ENCODE measurements at places on chromosomes 11 and 22.

- DNase-seq: no peak
These were observed 12.7 kb upstream of the IL2RB start for GRCh38 chr22:37162221-37163095.

GRCh38 chr22:41300661-41301060, 664 bp upstream of the ZC3H7B start:
- no peak for DNase-seq

GRCh38 chr11:126419801-126420697, 64.6 kb downstream of the ST3GAL4 start:
- DNase-seq: no peak

- no peak for DNase-seq
These were observed 7.0 kb upstream of the NF2 start for GRCh38 chr22:29596408-29596807.

DNA sequence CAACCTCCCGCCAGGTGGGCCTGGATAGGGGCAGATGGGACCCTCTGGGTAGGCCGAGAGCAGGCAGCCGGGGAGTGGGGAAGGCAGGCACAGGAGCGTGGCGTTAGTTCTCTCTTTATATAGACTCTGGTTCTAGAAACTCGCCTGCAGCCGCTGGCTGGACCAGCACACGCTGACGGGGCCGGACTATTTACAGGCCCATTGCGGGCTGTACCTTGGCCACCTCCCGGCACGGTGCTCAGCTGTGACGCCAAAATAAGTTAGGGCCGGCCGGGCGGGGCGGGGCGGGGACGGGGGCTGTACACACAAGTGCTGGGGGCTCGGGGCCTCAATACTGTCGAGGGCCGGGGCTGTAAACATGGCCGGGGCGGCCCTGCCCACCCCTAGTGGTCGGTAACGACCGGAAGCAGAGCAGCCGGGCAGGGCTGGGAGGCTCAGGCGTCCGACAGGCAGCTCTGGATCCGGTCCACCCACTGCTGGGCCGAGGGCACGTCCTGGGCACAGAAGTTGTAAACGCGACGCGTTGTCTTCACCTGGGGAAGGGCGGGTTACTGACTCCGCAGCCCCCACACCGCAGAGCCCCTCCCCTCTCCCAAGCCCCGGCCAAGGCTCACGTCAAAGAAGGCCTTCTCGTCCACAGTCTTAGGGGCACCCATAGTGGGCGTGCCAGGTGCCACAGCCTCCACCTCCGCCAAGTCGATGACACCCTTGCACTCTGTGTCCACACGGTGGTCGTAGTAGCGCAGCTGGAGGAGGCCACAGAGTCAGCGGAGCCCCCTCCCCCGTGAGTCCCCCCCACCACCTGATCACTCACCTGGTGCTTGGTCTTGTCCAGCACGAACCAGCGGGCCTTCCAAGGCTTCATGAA, 27.9 kb downstream of the SBF1 start:
- DNase-seq: no peak

- DNase-seq: no peak
These were observed 20.0 kb downstream of the THY1 start for GRCh38 chr11:119403021-119403420.

DNA sequence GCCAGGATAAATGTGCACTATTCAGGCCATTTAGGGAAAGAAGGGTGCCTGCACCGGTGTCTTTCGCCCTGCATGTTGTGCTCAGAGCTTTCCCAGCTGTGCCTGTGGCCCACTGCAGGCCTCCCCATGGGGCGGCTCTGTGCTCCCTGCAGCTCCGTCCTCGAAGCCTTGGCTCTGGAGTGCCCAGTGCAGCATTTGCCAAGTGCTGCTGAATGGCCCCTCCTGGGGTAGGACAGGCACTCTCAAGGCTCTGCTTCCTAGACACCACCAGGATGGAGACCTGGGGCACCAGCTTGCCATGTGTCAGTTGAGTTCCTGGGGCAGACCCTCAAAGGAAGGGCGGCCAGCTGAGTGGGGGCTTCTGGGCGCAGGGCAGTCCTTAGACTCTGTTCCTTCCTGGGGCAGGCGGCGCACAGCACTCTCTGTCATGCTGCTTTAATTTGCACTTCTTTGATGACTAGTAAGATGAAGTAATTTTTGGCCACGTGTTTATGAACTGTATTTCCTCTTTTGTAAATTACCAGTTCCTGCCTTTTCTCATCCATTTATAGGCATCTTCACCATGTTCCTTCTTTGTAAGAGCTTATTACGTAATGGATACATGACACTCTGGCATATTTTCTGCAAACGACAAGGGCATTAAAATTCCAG, 32.1 kb upstream of the GNB1L start:
- no peak for DNase-seq

DNA sequence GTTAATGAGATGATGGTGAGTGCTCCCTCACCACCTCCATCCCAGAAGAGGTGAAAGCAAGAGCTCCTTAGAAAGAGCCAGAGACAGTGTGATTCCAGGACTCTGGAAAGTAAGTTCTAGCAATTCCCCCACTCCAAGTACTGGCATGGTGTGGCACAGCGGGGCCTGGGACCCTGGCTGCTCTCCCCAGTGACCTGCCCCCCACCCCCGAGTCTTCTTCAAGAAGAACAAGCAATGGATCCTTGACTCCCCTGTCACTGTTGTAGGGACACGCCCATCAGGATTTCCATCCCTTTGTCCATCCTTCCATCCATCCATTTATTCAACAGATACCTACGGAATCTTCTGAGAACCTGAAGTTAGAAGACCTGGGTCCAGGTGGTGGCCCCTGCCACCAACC, 44.4 kb downstream of the C11orf96 start:
- DNase-seq: no peak

DNA sequence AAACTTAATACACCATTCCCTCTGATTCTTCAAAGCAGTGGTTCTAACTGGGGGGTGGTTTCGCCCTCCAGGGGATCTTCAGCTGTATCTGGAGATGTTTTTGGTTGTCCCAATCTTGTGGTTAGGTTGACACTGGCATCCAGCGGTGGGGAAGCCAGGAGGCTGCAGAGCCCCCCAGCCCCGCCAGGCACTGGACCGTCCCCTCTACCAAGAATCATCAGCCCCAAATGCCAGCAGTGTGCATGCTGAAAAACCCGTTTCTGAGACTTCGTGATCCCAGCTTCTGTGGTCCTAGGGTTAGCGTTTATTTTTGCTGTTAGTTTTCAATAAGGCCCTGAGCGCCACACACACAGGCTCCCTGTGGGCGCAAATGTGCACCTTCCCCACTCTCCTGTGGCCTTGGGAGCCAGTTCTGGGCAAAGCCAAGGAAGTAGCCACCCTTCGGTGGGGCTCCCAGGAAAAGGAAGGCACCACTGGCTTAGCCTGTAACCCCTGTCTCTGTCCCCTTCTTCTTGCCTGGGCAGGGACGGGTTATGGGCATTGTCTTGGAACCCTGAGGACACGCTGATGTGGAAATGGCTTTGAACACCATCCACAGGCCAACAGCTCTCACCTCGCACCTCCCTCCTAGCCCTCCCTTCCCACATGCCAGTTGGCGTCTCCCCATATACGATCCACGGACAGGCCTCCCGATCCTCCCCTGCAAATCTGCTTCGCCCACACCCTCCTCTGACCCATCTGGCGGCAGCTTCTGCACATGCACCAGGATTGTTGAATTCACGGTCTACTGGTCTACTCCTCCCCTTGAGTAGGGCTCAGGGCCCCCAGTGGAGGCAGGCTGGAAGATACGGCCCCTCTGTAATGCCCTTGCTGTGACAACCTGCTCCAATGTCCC, 71.4 kb upstream of the CCND1 start:
- peak; percentile 64 for DNase-seq

DNA sequence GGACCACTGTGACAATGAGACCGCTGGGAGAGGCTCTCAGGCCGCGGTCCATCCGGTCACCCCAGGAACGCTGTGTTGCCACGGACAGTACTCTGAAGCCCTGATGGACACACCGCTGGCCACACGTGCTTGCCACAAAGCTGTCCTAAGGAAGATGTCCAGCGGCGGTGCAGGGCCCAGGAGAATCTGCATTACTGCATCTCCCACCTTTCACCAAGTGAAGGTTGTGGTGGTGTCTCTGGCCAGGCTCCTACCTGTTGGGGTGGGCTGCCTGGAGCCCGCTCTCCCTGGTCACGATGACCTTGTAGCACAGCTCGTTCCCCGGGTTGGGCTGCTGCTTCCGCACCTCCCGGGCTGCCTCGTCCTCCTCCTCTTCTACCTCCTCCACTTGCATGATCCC, 4.2 kb downstream of the TTLL12 start:
- DNase-seq: no peak

- peak; percentile 24 for DNase-seq
These were observed 82.5 kb upstream of the DDI1 start for GRCh38 chr11:103953797-103954486.

- DNase-seq: no peak
These were observed 84.4 kb upstream of the SLC5A12 start for GRCh38 chr11:26806219-26806618.

- no peak for DNase-seq
These were observed 6.1 kb upstream of the MUC5AC start for GRCh38 chr11:1151366-1152315.

DNA sequence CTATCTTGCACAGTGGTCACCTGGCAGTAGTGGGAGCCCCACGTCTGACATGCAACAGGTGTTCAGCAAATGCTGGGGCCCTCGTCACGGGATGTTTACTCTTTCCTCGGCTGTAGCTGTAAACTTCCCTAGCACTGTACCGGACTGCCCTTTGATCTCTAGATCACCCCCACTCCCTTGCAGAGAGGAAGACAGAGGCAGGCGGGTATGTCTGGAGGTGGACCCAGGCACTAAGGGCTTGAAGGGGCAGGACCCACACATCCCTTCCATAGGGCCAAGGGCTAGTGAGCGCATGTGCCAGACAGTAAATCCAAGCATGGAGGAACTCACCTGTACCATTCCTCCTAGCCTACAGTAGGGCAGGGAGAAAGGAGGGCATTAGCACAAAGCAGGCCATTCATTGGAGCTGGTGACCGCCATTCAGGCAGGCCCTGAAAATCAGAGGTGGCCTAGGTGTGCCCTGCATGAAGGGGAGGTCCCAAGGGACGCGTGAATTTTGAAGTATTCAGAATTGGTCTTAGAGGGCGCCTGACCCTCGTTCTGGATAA, 1.9 kb upstream of the SMTN start:
- DNase-seq: no peak

GRCh38 chr11:79253280-79253679, 187.6 kb downstream of the TENM4 start:
- DNase-seq: no peak

- DNase-seq: no peak
These were observed 17.5 kb downstream of the NUCB2 start for GRCh38 chr11:17294033-17294432.

DNA sequence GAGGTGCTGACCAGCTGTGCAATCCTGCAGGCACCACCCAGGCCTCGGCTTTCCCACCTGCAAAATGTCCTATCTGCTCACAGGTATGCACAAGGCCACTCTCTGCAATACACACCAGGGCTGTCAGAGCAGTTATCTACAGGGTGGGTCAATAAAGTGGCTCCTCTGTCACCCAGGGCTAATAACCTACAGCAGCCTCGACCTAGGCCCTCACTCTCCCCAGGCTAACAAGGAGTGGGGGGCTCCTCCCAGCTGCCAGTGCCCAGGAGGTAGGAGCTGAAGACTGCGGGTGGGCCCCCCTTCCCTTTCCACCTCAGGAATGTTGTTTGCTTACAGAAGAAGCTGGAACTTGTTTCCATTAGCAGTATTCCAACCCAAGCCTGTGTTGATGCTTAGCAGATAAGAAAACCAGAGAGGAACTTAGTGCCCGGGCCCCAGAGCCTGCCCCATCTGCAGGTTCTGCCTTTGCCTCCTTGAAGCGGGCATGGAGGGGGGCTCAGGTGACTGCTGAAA, 26.8 kb downstream of the MYH9 start:
- DNase-seq: no peak

- no peak for DNase-seq
These were observed 35.9 kb upstream of the WNT7B start for GRCh38 chr22:46012881-46013281.

GRCh38 chr11:43459246-43459645, 100.5 kb downstream of the TTC17 start:
- no peak for DNase-seq

DNA sequence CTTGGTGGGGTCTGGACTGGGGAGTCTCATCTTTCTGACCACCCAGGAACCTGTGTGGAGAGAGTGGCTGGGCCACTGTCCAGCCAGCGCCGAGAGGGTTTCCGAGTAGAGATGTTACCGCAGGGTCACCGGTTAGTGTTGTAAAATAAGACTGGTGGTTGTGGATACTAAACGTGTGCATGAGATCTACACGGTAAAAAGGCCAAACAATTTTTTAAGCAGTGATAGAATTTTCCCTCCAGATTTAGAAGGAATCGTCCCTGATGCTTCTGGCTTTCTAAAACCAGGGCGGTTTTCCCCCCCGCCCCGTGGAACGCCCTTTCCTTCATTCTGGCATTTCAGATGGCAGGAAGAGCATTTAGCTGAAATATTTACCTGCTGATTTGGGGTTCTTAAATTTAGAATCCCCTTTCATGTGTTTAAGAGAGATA, 72.6 kb upstream of the PPARA start:
- DNase-seq: no peak

- DNase-seq: no peak
These were observed 51.3 kb downstream of the CACNA1I start for GRCh38 chr22:39621826-39622225.

- DNase-seq: no peak
These were observed 8.0 kb downstream of the VSTM5 start for GRCh38 chr11:93842461-93842860.

DNA sequence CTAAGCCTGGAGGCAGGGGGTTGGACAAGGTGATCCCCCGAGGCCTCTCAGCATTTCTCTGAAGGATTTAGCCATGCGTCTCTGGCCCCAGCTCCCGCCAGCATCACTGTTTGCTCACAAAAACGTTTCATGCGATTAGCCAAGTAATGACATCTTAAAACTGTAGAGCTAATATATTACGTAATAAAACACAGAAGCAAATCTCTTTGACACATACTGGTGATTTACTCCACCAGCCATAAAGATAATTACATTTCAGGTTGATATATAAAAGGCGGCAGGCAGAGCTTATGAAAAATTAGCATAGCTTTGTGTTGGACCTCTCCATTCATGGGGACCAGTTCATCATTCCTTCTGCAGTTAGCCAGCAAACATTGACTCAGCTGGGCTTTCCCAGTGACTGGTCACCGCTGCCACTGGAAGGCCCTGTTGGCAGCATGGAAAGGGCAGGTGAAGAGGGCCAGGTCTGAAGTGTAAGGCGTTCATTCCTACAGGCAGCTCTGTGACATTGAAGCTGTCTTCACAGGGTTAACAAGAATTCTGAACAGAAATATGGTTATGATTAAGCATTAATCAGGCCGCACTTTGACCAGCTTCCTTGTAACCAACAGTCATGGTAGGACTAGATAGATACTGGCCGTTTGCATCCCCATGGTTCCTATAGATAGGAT, 150.3 kb downstream of the NECTIN1 start:
- DNase-seq: no peak

- no peak for DNase-seq
These were observed 6.4 kb downstream of the ACRV1 start for GRCh38 chr11:125674210-125674609.

GRCh38 chr11:12058425-12059115, 50.1 kb upstream of the DKK3 start:
- no peak for DNase-seq

DNA sequence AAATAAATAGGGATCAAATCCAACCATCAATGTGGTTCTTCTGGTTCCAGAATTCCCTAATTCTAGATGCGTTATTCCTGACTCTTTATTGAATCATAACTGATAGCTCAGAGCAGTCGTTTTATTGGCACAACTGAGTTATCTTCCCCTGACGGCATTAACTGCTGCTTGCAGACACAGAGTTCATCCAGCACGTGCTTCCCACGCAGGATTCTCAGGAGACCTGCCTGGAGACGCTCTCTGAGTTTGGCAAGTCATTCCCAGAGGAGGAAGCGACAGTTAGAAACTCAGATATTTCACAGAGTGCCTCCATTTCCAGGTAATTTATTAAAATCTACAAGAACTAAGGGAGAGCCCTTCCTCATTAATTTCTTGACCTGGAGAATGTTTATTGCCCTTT, 35.4 kb upstream of the PHF21B start:
- no peak for DNase-seq
